Spleen (tissue), 13 donors: ENCODE measurements at places on chromosomes 4 and X. TPM values are rescaled to one million over a fixed set of nuclear protein-coding genes. Genes with fewer than 3 reads are reported as not detected.

PGM2 gene
- polyA plus RNA-seq, result 9.5 TPM

MAGEA2B gene
- not detected for polyA plus RNA-seq

TMPRSS11B gene
- not detected for polyA plus RNA-seq

FGF13 gene
- 2.3 TPM for polyA plus RNA-seq

TMEM271 gene
- not detected for polyA plus RNA-seq

FRAS1 gene
- polyA plus RNA-seq, result 0.15 TPM

TMPRSS11D gene
- 0.06 TPM for polyA plus RNA-seq

MAGEE2 gene
- 0.03 TPM for polyA plus RNA-seq

RTL3 gene
- not detected for polyA plus RNA-seq

SMIM31 gene
- polyA plus RNA-seq, result not detected

FABP2 gene
- 0.16 TPM for polyA plus RNA-seq

GAGE10 gene
- not detected for polyA plus RNA-seq

PLA2G12A gene
- 4.1 TPM for polyA plus RNA-seq

GAGE1 gene
- polyA plus RNA-seq, result not detected

YIPF7 gene
- 0.24 TPM for polyA plus RNA-seq

STARD8 gene
- polyA plus RNA-seq, result 5.6 TPM

P2RY4 gene
- polyA plus RNA-seq, result 0.11 TPM

CNKSR2 gene
- 1.6 TPM for polyA plus RNA-seq

ETNPPL gene
- polyA plus RNA-seq, result 1.6 TPM

SNX12 gene
- 11.7 TPM for polyA plus RNA-seq

TNIP2 gene
- polyA plus RNA-seq, result 53.5 TPM

TRPC3 gene
- 0.06 TPM for polyA plus RNA-seq

FGB gene
- 0.74 TPM for polyA plus RNA-seq

SSX1 gene
- not detected for polyA plus RNA-seq

MAGEB17 gene
- 0.07 TPM for polyA plus RNA-seq

DMRTC1 gene
- polyA plus RNA-seq, result 0.13 TPM

SUPT20HL1 gene
- polyA plus RNA-seq, result not detected

ATOH1 gene
- polyA plus RNA-seq, result not detected

CYLC1 gene
- not detected for polyA plus RNA-seq

CCDC160 gene
- 0.46 TPM for polyA plus RNA-seq

NOX1 gene
- 0.06 TPM for polyA plus RNA-seq

CT45A1 gene
- polyA plus RNA-seq, result not detected

NLGN4X gene
- 2.6 TPM for polyA plus RNA-seq

ZCCHC18 gene
- polyA plus RNA-seq, result 11.8 TPM

SOWAHD gene
- 19.9 TPM for polyA plus RNA-seq

C4orf36 gene
- polyA plus RNA-seq, result not detected

GPR82 gene
- polyA plus RNA-seq, result 0.26 TPM

PABPC1L2B gene
- polyA plus RNA-seq, result not detected

FGFR3 gene
- polyA plus RNA-seq, result 4.8 TPM

SRPX2 gene
- 3.7 TPM for polyA plus RNA-seq

H2BW2 gene
- not detected for polyA plus RNA-seq

CHST7 gene
- 2.0 TPM for polyA plus RNA-seq

CFI gene
- 9.8 TPM for polyA plus RNA-seq

GRID2 gene
- not detected for polyA plus RNA-seq

SLC7A11 gene
- polyA plus RNA-seq, result 0.13 TPM

POU3F4 gene
- not detected for polyA plus RNA-seq

EMCN gene
- polyA plus RNA-seq, result 0.50 TPM

KIAA1210 gene
- polyA plus RNA-seq, result not detected
